ENCODE measurements at places on chromosomes 5 and 9.

- peak; percentile 53 for DNase-seq
Observed at GRCh38 chr9:91089405-91090129, 272.2 kb downstream of the AUH start.

GRCh38 chr5:3715062-3715461 lies 119.4 kb downstream of the IRX1 start:
- DNase-seq, result no peak

GRCh38 chr9:26706223-26706622 lies 186.4 kb downstream of the CAAP1 start:
- no peak for DNase-seq

DNA sequence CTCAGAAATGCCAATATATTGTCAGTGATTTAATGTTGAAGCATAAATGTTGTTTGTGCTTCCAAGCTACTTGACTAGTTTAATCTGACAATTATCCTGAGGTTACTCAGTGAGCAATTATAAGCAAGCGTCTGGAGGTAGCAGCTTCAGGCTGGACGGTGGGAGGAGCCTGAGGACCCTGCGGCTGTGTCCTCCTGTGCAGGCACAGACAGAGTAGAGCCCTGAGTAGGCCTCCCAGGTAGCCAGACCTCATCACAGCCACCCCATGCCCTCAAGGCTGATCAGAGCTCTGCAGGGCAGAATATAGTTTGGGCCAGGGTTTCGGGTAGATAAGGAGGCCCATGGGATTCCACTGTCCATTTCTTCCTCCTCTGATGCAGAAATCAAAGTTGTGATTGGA lies 153.6 kb downstream of the DRD1 start:
- no peak for DNase-seq

GRCh38 chr5:113031104-113031503 lies 54.5 kb downstream of the DCP2 start:
- DNase-seq, result no peak

- peak; percentile 97 for DNase-seq
Observed at GRCh38 chr5:135437796-135438560, 9.2 kb downstream of the DCANP1 start.

DNA sequence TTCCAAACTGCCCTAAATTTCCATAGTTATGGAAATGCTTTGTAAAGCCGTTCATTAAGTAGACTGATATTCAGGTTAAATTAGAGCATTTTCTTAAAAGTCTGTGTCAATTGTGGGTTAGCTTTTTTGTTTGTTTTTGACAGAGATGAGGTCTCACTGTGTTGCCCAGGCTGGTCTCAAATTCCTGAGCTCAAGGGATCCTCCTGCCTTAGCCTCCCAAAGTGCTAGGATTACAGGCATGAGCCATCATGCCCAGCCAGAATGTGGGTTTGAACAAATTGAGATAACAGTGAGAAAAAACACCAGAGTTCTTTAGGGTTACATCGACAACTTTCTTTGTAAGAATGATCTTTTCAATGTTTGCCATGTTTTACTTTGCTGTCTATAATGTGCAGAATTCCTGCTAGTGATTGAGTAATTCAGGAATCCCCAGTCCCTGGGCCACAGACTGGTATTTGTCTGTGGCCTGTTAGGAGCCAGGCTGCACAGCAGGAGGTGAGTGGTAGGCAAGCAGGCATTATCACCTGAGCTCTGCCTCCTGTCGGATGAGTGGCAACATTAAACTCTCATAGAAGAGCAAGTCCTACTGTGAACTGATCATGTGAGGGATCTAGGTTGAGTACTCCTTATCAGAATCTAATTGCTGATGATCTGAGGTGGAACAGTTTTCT lies 80.5 kb downstream of the RAI14 start:
- peak; percentile 57 for DNase-seq

DNA sequence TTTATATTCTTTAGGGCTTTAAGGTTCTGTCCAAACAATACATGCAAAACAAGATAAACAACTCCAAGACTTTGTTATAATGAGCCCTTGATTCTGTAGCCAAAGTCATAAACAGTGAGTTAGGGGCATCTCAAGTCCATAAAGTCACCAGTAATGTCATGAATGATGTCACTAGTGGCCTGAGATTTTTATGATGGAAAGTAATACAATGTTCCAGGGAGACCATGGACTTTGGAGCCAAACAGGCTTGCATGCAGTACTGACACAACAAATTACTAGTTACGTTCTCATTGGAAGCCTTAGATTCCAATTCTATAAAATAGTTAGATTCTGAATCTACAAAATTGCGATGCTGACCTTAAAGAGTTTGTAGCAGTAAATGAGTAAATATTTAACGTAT lies 280.0 kb downstream of the HINT1 start:
- no peak for DNase-seq

DNA sequence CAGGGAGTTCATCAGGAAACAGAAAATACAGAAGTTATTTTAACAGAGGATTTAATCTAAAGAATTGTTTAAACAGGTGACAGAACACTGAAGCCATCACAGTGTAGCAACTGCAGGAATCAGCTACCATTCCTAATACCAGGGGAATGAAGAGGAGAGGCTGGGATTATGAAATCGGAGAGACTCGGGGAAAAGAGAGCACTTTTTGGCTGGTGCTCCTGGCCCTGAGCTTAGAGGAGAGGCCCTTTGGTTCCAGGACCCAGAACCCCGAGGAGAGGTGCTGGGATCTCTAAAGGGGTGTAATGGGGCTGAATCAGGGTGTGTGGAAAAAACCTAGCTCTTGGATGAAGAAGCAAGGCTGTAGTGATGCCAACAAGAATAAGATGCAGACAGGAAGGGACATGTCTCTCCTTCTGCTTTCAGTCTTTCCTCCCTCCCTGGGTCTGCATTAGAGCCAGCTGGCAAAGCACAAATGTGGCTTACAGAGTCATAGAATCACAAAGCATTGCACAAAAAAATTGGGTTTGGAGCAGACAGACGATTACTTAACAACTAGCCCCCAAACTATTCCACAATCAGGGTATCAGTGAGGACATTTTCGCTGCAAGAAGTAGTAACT lies 11.6 kb upstream of the SFXN1 start:
- DNase-seq, result no peak

DNA sequence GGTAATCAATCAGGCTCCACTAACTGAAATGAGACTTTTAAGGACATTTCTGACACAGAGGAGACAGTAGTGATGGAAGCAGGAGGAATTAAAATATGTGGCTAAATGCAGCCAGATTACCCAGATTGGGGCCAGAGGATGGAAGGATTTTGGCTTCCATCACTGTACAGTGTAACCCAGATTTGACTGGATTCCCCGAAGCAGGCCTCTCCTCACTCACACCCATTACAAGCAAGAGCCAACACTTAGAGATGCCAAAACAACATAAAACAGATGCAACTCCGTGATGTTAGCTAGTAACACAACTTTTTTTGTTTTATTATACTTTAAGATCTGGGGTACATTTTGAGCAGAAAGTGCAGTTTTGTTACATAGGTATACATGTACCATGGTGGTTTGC lies 17.6 kb downstream of the TEK start:
- DNase-seq, result no peak

- DNase-seq, result peak; percentile 36
Observed at GRCh38 chr9:111008158-111009075, 29.9 kb downstream of the LPAR1 start.

- no peak for DNase-seq
Observed at GRCh38 chr9:5652821-5653220, 23.9 kb downstream of the RIC1 start.

DNA sequence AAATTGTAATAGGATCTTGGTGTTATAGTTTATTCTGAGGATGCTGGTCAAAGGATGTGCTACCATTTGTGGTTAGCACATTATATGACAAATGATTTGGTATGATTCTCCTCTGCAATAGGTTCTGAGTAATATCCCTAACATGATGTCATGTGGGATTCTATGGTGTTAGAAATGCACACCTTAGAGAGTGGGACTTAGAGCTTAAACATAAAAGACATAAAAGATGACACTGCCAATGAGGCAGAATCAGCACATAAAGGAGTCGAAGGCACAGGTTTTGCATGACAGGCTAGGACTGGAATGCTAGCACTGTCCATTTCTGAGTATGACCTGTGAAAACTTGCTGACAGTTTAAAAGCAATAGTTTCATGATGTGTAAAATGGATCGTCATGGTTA lies 100.4 kb downstream of the OSTF1 start:
- peak; percentile 17 for DNase-seq

DNA sequence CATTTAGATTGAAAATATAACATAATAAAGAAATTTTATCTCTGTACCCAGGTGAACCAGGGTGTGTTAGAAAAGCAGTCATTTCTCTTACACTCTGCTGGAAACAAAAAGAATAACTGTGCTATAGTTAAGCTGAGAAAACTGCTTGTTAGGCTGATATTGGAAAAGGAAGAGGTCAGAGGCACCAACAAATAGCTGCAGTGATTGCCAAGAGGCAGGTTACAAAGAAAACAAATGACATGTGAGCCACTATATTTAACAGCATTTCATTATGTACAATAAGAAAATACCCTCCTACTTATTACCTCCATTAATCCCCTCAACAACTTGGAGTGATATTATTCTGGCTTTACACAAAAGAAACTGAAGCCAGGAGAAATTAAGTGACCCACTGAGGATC lies 607.9 kb upstream of the TLE4 start:
- no peak for DNase-seq

DNA sequence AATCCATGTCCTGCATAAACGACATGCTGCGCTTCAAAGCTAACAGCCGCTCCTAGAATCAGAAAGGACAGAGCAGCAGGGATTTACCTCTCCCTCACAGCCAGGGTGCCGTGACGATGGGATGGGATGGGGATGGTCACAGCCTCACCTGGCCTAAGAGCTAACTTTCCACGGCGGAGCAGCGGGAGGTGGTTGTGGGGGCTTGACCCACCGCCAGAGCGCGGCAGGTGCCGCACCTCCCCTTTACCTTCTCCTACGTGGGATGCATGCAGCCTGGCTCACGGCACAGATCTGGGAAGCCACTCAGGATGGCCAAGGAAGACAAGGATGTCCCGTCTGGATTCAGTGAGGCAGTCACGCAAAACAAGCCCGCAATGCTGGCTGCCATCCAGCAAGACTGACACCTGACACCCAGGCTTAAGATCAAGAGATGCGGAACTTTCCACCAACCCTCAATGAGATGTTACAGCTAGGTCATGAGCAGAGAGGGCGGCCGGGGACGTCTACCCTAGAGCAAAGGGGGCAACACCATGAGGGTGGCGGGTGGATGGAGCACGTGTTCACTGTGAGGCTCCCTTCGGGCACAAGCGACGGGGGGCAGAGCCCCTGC lies 5.8 kb downstream of the BRD9 start:
- no peak for DNase-seq

- no peak for DNase-seq
Observed at GRCh38 chr5:124652514-124652819, 94.0 kb downstream of the ZNF608 start.

DNA sequence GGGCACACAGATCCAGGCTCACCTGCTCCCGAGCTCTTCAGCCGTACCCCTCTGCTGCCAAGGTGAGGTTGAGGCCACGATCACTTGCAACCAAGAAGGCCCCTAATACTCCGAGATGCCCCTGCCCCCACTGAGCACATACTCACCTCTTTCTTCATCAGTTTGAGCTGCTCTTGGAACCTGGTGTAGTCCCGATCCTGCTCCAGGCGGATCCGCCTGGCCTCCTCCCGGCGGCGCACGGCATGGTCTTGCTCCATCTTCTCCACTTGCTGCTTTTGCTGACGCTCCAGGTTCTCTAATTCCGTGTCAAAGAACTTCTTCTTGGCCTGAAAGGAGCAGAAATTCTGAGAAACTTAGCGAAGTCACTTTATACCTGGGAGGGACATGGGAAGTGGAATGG lies 75.7 kb upstream of the FBXW11 start:
- no peak for DNase-seq

- DNase-seq, result no peak
Observed at GRCh38 chr9:109314011-109314531, 6.8 kb downstream of the EPB41L4B start.

- no peak for DNase-seq
Observed at GRCh38 chr5:81849770-81850367, 99.0 kb upstream of the SSBP2 start.

GRCh38 chr5:165030971-165031370 lies 1525.6 kb downstream of the MAT2B start:
- DNase-seq, result no peak

- no peak for DNase-seq
Observed at GRCh38 chr9:27602954-27603353, 29.7 kb upstream of the C9orf72 start.

Data from fibroblast of skin of right biceps (primary cell).